ENCODE measurements at places on chromosomes 7 and 10.

DNA sequence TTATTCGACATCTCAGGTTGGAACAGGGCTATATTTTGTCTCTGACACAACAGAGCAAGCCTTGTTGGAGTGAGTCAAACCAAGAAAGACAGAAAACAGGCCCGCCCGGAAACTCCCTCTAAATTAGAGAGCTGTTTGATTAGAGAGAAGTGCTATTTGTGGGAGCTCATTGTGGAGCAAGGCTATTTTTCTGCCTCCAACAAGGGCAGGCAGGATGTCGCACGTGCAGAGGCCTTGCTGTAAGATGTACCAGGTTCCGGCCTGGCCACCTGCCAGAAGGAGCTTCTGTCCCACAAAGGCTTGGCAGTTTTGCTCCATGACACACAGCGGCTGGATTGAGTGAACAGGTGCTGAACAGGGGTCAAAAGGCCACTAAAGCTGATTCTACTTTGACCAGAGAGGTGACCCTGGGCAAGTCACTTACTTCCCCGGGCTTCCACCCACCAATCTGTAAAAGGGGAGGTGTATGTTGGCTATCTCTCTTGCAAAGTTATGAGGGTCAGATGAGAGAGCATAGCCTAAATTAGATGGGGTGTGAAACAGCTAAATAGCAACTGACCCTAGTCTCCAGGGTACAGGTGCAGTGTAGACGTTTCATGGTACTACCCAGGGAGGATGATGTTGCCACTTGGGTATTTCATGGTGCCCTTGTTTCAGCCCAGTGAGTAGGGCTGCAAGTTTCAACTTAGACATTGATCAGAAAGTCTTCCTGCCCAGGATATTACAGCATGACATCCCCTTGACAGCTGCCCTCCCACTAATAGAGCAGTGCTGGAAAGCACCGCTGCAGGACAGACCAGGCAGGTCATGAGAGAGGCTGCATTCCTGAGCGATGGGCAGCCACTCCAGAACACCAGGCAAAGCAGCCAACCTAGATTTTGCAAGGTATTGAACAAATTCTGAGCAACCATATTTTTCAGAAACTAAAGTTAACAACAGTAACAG is 62.0 kb downstream of the VSTM4 start:
- DNase-seq = no peak

- peak; percentile 19 for DNase-seq
Measured at GRCh38 chr7:28081016-28081415, 99.6 kb downstream of the JAZF1 start.

- no peak for DNase-seq
Measured at GRCh38 chr7:159239028-159239427, 94.4 kb upstream of the VIPR2 start.

- no peak for DNase-seq
Measured at GRCh38 chr10:18473424-18474117, 177.8 kb downstream of the NSUN6 start.

GRCh38 chr10:17872191-17873091 is 63.3 kb downstream of the MRC1 start:
- peak; percentile 16 for DNase-seq

DNA sequence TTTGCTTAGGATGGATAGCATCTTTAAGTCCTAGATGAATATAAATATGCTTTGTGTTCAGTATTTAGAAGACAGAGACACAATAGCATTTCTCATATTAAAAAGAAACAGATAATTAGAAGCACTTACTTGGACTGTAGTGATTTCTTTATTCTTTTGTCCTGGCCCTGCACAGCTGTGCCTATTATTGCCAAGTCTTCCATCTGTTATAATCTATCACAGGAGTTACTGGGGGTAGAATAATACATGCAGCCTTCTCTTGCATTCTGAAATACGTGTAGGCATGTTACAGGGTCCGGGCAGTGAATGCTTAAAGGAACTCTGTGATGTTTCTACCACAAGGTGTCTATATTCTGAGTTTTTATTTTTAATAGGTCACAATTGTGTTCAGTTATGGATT is 461.5 kb upstream of the COBL start:
- DNase-seq = no peak

DNA sequence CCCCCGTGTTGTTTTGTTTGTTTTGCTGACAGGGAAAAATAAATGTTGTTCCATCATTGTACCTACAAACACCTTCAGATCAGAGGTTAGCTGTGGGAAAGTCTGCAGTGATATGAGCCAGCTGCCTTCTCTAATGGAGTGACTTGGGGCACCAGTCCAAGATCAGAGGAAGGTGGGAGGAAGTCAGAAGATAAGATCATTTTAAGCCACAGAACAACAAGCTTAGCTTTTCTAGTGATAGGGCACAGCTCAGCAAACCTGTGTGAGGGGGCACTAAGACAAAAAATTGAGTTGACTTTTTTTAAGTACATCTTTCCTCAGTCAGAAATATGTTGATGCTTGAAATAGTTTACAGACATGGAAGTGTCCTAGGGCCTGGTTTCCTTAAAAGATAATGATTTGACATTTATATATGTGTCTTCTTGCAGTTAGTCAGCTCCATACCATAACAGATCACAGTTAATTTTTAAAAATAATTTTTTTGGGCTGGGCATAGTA is 240.3 kb upstream of the KAT6B start:
- DNase-seq = no peak

- DNase-seq = no peak
Measured at GRCh38 chr7:79272938-79273337, 180.5 kb downstream of the MAGI2 start.

DNA sequence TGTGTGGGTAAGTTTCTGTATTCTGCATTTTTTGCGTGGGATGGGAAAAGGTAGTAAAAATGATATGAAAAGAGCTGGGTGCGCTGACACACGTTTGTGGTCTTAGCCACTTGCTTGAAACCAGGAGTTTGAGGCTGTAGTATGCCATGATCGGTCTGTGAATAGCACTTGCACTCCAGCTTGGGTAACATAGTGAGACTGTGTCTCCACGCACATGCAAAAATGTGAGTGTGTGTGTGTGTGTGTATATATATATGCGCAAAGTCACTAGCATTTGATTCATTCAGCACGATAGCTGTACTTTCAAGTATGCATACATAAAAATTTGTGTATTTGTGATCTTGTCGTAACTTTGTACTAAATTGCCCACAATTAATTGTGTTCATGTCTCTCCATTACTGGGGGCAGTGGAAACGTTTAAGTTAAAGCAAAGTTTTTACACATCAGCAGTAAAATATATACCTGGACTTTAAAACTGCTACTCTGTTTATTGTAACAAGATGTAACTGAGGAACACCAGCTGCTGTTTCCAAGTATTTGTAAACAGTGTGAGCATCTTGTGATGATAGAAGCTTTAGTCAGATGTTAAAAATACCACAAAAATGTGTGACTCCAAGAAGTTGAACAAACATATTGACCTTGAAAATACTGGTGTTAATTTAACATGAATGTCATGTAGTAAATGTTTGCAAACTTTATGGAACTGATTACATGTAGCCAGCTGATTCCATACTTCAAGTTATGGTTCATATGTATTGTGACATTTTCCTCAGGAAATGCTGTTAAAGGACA is 1.6 kb downstream of the ZRANB1 start:
- DNase-seq = no peak

DNA sequence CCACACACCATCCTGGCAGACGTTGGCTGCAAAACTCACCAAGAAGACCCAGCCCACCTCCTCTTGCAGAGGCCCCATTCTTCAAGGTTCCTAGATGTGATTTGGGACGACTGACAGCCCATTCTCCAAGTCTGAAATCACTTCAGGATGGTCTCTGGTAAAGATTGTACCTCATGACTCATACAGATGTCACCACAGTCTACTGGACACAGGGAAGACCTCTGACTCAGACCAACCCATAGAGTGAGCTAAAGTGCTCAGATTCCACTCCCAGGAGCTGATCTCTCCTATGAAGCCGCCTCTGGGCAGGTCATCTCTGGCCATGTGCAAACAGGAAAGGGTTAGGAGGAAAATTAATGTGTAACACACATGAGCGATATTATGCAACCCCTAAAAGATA is 102.4 kb upstream of the VWC2 start:
- no peak for DNase-seq
